MM.1S (cell line): ENCODE measurements at places on chromosomes 16 and 17.
A peak's percentile ranks its signal among the peaks of the same experiment; 100 is the strongest.

- H3K4me1 ChIP-seq: peaks cover 8% of the 10 kb centered on the region
- H3K36me3 ChIP-seq: no peaks in the 10 kb centered on the region
- H3K27ac ChIP-seq: no peak overlapping the region
- H3K4me3 ChIP-seq: no peak overlapping the region
Measured at GRCh38 chr17:19359151-19359550, 3.4 kb downstream of the B9D1 start.

DNA sequence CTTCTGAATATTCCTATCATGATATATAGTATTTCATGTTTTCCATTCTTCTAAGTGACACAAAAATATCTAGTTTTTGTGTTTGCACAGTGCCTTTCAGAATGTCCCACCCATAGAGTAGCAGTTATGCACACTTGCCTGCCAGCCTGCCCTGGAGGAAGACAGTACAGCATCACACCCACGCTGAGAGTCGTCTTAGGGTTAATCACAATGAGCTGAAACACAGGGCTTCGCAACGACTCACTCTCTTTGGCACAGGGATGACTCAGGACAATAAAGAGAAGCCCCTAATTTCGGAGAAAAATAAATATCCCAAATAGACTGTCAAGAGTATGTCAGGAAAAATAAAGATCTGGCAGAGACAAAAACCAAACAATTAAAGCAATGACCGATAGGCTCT is 11.6 kb upstream of the NDUFAB1 start:
- no peak overlapping the region for H3K27ac ChIP-seq
- no peak overlapping the region for H3K4me3 ChIP-seq
- no peak for DNase-seq
- no peaks in the 10 kb centered on the region for H3K4me1 ChIP-seq
- no peaks in the 10 kb centered on the region for H3K27me3 ChIP-seq

DNA sequence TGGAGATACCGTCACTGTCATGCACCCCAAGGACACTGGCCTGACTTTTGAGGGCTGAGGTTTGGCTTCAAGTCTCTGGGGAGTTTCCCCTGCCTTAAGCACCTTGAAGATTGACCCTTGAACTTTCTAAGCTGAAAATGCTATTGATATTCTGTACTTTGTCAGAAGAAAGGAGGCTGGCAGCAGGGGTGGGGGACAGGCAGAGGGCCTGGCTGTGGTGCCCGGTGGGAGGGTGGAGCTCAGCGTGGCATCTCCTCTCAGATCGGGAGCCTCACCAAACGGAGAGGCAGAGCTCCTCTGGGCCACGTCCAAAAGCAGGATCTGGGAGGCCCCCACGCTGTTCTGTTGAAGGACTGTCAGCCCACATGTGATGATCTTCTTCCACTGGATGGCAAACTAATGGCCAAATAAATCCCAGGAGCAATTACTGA is 305.2 kb upstream of the IRX3 start:
- H3K36me3 ChIP-seq: no peaks in the 10 kb centered on the region
- no peak overlapping the region for H3K27ac ChIP-seq
- H3K4me1 ChIP-seq: no peaks in the 10 kb centered on the region
- H3K27me3 ChIP-seq: no peaks in the 10 kb centered on the region
- H3K4me3 ChIP-seq: no peak overlapping the region

DNA sequence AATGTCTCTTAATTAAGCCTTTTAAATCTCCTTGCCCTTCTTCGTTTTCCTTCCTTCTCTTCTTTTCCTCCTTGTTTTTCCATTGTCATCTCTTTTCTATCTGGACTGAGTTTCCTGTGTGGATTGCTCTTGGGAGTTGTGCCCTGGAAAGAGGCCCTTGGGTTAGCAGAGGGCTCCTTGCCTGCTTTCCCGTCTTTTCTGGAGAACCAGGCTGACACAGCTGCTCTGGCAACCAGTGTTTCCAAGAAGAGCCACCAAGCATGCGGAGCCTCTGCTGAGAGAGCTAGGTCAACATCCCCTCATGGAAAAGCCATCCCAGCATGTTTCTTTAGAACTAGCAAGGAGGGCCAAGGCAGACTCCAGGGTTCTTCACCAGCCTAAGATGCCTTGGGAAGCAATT is 75.4 kb downstream of the HLF start:
- no peak overlapping the region for H3K27ac ChIP-seq
- DNase-seq: no peak
- H3K4me1 ChIP-seq: no peaks in the 10 kb centered on the region

DNA sequence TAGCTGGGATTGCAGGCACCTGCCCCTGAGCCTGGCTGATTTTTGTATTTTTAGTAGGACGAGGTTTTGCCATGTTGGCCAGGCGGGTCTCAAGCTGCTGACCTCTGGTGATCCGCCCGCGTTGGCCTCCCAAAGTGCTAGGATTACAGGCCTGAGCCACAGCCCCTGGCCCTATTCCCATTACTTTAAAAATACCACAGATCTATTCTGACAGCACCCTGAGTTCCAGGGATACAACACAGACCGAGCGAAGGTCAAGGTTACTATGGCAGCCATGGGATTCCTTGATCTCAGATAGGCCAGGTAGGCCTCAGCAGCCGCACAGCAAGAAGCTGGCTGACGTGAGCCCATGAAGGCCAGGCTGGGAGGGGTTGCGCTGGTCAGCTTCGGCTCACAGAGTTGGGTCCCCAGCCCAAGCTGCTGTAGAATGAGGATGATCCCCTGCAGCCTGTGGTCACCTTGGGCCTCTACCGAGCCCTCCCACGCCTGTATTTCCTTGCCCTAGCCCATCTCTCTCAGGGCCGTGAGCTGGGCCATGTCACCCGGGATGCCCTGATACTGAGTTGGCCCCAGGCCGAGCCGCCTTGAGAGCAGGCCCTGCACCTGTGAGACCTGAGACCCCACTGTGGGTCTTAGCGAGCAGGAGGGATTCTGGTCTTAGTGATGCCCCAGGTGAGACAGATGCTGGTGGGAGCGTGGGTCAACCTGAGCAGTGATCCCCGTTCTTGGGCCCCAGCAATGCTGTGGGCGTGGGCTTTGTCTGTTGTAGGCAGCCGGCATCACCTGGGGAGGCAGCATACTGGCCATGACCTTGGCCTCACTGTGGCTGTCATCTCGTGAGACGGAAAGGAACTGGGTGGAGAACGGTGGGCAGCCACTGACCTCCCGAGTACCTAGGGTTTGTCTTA is 16.9 kb upstream of the RNF213 start:
- DNase-seq: no peak
- H3K27me3 ChIP-seq: no peaks in the 10 kb centered on the region
- H3K4me1 ChIP-seq: no peaks in the 10 kb centered on the region
- H3K36me3 ChIP-seq: no peaks in the 10 kb centered on the region

DNA sequence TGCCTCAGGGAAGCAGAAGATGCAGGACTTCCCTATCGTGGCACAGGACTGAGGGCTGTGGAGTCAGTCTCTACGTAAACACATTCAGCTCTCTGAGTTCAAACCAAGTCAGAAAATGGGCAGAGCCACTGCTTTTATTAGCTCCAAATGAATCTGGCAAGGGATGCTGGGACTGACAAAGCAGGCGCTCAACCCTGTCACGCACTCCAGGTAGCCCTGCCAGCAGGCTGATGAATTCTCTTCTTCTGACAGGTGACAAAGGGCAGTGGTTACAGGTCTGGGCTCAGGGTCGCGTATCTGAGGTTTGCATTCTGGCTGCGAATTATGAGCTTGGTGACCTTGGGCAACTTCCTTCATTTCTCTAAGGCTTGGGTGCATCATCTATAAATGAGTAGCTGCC is 9.4 kb downstream of the RPH3AL start:
- H3K4me3 ChIP-seq: no peak overlapping the region
- H3K27ac ChIP-seq: no peak overlapping the region
- no peaks in the 10 kb centered on the region for H3K36me3 ChIP-seq
- H3K4me1 ChIP-seq: no peaks in the 10 kb centered on the region

GRCh38 chr17:40633871-40634270 is 13.7 kb downstream of the SMARCE1 start:
- peaks cover 21% of the 10 kb centered on the region for H3K4me1 ChIP-seq
- no peak for DNase-seq
- peaks cover 21% of the 10 kb centered on the region; the same call in 1 of the 2 replicates for H3K36me3 ChIP-seq
- H3K4me3 ChIP-seq: no peak overlapping the region

DNA sequence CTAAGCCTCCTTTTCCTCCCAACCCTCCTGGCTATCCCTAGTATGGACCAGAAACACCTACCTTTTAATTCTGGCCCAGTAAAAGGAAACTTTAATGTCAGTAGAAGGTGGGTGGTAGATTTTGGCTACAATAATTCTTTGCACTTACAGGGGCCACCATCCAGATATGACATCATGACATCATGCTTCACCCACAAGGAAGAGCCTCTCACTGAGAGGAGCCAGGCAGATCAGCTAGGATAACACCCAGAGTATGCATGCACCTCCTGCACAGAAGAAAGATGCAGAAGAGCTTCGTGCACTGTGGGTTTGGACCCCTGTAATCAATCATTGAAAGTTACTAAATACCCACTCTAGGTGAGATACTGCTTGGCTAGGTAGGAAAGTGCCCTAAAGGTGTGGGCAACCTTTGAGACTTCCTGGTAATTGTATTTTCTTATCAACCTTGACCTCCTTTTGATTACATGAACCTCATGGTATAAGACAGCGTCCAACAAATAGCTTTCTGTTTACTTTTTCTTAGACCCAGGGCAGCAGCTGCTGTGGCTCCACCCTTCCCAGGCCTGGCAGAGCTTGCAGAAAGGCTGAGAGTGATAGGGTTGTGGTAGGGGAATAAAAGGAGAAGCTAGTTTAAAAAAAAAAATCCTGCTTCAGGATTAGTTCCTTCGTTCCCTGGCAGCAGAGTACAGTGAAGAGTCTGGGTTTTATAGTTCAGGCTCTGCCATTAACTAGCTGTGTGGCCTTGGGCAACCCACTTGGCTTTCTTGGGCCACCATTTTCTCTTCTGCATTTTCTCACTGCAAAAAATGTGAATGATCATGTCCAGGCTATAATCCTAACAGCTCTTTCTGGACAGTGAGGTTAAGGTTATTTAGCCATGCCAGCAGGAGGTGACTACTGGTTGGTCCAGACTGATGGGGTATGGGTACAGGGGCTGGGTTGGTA is 6.2 kb downstream of the MAP3K14 start:
- H3K4me3 ChIP-seq: peak overlapping the region; percentile 68; the same call in 1 of the 2 replicates
- peaks cover 44% of the 10 kb centered on the region for H3K4me1 ChIP-seq
- DNase-seq: peak; percentile 26
- H3K36me3 ChIP-seq: 0 out of 2 replicates have a peak, but pooled peaks cover under 1% of the 10 kb centered on the region
- no peaks in the 10 kb centered on the region for H3K27me3 ChIP-seq
